ENCODE measurements at places on chromosomes 1 and 21.

GRCh38 chr1:23624440-23624839, 65.1 kb upstream of the ID3 start:
- DNase-seq, result peak; percentile 44

DNA sequence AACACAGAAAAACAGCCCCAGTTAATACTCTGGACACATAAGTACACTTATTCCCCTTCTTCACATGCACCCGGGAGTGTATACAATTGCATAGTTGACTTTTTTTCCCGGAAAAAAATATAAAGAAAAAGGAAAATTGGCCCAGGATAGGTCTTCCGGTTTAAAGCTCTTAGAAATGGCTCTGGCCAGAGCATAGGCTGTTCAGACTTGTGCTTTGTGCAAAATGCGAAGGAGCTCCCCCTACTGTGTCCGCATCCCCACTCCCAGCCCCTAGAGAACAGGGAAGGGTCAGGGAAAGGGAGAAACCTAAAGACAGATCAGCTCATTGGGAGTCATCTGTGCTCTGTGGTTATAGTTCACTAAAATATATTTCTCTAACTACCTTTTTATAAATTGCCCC, 5.5 kb upstream of the MTMR11 start:
- no peak for DNase-seq

DNA sequence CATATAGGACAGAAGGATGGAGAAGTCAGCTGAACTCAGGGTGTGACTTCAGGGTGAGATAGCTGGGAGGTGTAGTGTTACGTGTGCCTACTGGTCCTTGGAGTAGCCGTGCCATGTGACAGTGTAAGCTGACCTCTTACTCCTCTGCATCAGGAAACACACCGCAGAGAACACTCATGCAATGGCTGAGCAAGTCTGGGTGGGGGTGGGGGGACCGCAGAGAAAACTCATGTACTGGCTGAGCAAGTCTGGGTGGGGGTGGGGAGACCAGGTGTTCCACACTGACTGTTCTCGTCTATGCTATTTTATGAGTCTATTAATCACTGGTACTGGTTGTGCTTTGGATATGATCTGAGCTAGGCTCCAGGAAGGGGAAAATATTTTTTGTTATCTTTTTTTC, 233.1 kb downstream of the PAPPA2 start:
- peak; percentile 17 for DNase-seq

- no peak for DNase-seq
Observed at GRCh38 chr1:61740751-61741700, 1.3 kb upstream of the PATJ start.

DNA sequence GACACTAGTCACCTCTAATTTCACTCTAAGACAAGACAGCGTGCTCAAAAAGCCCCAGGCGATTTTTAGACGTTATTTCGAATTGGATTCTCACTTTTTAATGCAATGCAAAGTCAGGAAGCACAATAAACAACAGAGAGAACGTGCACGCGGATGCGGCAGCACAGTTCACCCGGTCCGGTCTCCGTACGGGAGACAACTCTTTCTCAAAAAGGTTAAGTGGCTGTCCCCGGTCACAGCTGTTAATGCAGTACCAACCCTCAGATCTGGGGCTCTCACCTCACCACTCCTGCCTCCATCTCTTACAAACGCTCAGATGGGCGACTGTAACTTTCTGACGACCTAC, 1.2 kb downstream of the HP1BP3 start:
- no peak for DNase-seq

DNA sequence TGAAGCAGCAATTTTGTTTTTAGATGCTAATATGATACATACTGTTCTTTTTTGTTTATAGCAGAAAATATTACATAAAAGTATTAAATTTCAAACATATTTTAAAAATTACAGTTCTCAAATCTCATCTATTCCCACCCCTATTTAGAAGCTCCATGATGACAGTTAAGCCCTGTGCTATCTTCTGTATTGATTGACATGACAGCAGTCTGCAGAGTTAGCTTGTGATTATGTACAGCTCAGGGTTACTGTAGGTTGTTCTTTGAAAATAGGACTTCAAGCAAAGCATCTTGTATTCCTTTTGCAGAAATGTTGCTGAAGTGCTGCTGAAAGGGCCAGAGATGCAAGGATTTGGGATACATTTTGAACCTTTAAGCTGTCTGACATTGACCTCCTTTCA, 8.2 kb downstream of the GPSM2 start:
- DNase-seq, result no peak

- DNase-seq, result no peak
Observed at GRCh38 chr1:232726048-232726779, 79.0 kb upstream of the MAP10 start.

DNA sequence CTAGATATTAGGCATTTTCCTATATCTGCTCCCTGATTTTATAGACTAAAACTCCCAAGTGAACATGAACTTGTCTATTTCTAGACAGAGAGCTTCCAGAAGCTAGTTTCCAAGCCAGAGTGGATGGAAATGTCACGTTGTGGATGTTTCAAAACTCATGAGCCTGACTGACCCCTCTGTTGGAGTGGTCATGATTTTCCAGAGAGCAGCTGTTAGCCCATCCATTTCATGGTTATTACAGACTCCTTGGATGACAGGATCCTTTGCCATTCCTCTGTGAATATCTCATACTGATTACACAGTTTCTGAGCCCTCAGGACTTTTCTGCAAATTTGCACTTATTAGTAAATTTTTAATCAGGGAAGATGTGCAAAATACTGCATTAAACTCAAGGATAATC, 76.8 kb upstream of the ATF3 start:
- no peak for DNase-seq

GRCh38 chr1:1302951-1303509, 4.7 kb downstream of the ACAP3 start:
- no peak for DNase-seq

- no peak for DNase-seq
Observed at GRCh38 chr1:213326281-213327016, 275.4 kb downstream of the RPS6KC1 start.

- DNase-seq, result no peak
Observed at GRCh38 chr1:245997471-245998258, 509.4 kb downstream of the SMYD3 start.

DNA sequence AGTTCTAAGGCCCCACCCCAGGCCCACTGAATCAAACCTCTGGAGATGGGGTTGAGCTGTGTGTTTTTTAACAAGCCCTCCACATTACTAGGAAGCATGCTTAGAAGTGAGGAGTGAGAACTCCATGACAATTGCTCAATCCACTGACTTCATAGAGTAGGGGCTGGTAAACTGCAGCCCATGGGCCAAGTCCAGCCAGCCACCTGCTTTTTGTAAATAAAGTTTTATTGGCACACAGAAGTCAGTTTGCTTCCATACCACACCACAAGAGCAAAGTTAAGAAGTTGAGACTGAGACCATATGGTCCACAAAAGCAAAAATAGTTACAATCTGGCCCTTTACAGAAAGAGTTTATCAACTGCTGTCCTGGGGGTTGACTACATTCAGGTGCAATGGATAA, 309.2 kb downstream of the SETD4 start:
- no peak for DNase-seq

- no peak for DNase-seq
Observed at GRCh38 chr1:187037973-187038553, 209.3 kb downstream of the PLA2G4A start.

GRCh38 chr1:172704420-172705210, 45.7 kb downstream of the FASLG start:
- no peak for DNase-seq

DNA sequence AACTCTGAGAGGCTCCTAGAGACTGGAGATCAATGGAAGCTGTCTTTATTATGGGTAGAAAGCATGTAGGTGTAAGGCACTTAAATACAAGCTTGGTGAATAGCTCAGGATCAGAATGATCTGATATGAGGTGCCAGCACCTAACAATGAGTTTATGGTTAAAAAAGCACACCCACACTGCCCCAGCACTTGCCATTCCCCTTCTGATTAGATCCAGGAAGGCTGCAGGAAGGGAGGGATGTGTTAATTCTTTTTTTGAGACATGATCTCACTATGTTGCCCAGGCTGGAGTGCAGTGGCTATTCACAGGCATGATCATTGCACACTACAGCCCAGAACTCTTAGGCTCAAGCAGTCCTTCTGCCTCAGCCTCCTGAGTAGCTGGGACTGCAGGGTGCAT, 71.8 kb upstream of the IVNS1ABP start:
- no peak for DNase-seq

DNA sequence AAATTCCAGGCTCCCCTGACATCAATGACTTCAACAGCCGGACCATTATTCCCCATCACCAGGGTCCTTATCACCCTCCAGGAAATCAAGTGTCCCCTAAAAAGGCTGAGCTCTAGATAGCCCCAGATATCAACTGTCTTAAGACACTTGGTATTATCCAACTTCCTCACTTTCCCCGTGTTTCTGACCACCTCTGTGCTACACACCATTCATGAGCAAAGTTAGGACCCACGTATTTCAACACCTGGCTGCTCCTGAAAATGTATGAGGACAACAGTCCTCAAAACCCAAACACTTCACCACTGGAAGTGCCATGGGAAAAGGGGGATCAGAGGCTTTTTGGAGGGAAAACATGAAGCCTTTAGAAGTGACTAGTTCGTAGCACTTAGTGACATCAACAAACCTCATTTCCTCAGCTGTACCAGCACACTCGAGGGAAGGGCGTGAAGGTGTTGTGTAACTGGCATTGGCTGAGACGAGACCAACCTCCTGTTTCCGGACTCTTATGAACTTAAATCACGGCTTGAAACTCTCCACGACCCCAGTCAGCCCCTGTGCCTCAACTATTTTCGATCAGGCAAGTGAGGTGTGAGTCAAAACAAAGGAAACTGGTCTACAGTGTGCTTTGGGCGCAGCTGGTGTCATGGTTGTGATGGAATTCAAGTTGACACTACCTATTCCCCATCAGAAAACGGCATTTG, 4.1 kb upstream of the CHD5 start:
- DNase-seq, result no peak

DNA sequence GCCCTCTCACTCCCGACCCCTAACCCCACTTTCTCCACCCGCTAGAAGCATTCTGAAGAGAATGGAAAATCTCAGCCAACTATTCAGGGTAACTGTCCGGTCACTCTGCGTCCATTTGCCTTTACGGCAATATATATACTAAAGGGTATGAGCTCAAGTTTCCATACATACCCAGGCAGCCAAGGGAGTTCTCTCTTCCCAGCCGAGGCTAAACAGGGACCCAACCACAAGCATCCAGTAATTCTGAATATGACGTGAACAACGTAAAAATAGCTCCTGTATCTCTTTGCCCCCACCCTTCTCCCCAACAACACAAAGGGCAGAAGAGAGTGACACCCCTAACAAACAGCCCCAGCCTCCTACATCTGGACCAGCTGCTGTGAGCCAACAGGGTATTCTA, 67.7 kb downstream of the SSBP3 start:
- DNase-seq, result no peak

Data from GM12865 (cell line).